ENCODE measurements at places on chromosomes 13 and 19.
A peak's percentile ranks its signal among the peaks of the same experiment; 100 is the strongest.

- DNase-seq, result no peak
These were observed 21.4 kb downstream of the ZNF44 start for GRCh38 chr19:12272980-12273901.

DNA sequence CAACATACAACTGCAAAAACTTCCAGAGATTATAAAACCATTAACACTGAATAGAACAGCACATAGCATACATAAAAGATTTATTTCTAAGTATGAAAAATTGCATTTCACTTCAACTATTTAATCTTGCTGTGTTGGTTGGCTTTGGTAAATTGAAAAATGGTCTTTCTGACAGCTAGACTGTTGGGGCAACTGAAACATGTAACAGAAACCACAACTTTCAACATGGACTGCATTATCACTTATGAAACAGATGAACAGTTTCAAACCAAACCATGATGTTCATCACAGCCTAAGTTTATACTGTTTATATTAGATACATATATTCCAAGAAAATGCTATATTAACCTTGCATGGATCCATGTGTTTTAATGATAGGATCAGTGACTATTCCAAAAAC lies 324.1 kb upstream of the PCDH9 start:
- DNase-seq, result no peak

GRCh38 chr13:73958657-73959397 lies 175.4 kb downstream of the KLF12 start:
- DNase-seq, result peak; percentile 59

DNA sequence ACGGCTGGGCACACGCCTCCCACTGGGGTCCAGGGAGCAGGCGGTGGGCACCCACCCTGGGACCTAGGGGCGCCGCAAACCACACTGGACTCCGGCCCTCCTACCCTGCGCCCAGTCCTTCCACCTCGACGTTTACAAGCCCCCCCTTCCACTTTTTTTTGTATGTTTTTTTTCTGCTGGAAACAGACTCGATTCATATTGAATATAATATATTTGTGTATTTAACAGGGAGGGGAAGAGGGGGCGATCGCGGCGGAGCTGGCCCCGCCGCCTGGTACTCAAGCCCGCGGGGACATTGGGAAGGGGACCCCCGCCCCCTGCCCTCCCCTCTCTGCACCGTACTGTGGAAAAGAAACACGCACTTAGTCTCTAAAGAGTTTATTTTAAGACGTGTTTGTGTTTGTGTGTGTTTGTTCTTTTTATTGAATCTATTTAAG lies 1.6 kb downstream of the JUNB start:
- peak; percentile 19 for DNase-seq

- DNase-seq, result no peak
These were observed 6.5 kb downstream of the TMEM255B start for GRCh38 chr13:113765564-113765910.

DNA sequence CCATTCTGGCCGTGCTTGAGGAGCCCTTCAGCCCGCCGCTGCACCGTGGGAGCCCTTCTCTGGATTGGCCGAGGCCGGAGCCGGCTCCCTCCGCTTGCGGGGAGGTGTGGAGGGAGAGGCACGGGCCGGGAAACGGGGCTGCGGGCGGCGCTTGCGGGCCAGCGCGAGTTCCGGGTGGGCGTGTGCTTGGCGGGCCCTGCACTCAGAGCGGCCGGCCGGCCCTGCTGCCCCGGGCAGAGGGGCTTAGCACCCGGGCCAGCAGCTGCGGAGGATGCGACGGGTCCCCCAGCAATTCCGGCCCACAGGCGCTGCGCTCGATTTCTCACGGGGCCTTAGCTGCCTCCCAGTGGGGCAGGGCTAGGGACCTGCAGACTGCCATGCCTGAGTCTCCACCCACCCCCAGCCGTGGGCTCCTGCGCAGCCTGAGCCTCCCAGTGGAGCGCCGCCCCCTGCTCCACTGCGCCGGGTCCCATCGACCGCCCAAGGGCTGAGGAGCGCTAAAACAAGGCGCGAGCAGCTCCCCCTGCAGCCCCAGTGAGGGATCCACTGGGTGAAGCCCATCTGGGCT lies 76.5 kb downstream of the PCDH20 start:
- DNase-seq, result no peak

GRCh38 chr19:32652894-32653598 lies 21.9 kb downstream of the ANKRD27 start:
- no peak for DNase-seq

GRCh38 chr13:83007226-83007625 lies 875.0 kb downstream of the SLITRK1 start:
- DNase-seq, result no peak

DNA sequence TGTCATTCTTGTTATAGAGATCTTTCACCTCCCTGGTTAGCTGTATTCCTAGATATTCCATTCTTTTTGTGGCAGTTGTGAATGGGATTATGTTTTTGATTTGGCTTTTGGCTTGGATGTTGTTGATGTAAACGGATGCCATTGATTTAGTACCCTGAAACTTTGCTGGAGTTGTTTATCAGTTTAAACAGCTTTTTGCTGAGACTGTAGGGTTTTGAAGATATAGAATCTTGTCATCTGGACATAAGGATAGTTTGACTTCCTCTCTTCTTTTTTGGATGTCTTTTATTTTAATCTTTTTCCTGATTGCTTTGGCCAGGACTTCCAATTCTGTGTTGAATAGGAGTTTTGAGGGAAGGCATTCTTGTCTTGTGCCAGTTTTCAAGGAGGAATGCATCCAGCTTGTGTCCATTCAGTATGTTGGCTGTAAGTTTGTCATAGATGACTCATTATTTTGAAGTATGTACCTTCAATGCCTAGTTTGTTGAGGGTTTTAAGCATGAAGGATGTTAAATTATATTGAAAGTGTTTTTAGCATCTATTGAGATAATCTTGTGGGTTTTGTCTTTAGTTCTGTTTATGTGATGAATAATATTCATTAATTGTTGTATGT lies 16.8 kb downstream of the ZNF431 start:
- peak; percentile 8 for DNase-seq

DNA sequence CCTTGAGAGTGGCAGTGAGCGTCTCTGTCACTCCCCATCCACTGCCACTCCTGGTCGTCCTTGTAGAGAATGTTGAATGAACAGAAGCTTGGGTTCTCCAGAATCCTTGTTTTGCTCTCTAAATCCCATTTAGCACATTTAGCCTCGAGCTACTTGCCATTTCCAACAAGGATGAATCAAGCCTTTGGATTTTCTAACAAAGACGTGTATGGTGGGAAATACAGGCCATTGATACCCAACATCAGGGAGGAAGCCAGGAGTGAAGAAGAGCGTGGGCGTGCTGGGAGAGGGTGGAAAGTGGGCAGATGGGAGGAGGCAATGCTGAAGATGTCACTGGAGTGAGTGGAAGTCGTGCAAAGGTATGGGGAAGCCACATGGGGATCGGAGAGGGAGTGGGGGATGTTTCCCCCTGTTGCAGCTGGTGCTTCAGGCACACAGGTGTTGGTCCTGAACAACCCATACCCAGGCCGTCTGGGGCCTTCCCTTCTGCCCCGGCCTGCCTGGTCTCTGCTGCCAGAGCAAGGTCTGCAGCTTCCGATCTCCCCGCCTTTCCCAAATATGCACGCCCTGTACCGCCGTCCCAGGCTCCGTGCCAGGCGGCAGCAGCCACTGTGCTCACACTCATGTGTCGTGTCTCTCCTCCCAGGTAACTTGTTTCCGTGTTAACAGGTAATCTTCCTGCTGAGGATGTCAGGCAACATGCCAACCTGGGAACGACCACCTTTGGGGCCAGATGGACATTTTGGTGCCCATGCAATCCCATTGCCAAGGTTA lies 48.7 kb downstream of the ZIC5 start:
- no peak for DNase-seq

DNA sequence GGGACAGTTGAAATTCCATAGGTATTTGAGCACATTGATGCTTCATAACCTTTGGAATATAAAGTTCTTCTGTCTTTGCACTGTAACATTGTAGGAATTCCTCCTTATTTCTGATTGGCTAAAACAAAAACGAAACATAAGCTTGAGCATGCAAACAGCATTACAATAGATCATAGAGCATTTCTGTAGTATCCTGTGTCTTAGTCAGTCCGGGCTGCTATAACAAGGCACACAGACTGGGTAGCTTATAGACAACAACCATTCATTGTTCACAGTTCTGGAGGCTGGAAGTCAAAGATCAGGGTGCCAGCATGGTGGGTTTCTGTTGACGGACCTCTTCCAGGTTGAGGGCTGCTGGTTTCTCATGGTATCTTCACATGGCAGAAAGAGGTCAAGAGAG lies 188.7 kb upstream of the SOX21 start:
- DNase-seq, result no peak

DNA sequence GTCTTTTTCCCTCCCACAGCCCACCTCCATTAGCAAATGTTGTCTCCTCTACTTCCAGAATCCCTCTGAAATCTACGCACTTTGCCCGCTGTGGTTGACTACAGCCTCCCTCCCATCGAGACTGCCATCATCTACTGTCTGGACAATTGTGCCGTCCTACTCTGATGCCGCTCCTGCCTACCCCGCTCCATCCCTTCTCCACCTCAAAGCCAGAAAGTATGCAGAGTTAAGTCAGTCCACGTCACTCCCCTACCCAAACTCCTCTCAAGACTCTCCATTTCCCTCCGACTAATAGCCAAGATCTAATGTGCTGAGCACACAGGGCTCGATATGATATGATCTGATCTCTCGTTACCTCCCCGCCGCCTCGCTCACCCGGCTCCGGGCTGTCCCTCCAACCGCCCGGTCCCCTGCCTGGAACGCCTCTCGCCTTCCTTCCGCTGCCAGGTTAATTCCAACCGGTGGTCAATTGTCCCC lies 556 bp downstream of the CACTIN start:
- no peak for DNase-seq

All from PC-3 (cell line).